Stimulated activated naive CD4-positive, alpha-beta T cell (primary cell): ENCODE measurements at places on chromosomes 11 and 22.
A peak's percentile ranks its signal among the peaks of the same experiment; 100 is the strongest.

DNA sequence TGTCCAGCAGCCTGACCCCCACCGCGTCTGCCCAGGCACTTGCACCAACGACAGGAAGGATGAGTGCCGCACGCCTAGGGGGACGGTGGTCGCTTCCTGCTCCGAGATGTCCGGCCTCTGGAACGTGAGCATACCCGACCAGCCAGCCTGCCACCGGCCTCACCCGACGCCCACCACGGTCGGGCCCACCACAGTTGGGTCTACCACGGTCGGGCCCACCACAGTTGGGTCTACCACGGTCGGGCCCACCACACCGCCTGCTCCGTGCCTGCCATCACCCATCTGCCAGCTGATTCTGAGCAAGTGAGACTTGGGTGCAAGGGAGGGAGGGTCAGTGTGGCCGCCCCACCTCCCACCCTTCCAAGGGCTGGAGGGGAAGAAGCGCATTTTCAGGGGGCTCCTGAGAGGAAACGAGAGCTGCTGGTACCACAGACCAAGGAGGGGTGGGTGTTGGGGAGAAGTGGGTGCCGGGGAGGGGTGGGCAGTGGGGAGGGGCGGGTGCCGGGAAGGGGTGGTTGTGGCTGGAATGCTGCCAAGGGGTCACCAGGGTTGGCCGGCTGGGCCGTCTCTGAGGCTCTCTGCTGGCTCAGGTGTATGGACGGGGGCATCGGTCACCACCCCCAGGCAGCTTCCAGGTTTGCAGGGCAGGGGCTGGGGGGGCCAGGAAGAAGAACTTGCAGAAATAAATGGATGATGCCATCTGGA is 27.7 kb upstream of the MUC5B start:
- no peak for DNase-seq

DNA sequence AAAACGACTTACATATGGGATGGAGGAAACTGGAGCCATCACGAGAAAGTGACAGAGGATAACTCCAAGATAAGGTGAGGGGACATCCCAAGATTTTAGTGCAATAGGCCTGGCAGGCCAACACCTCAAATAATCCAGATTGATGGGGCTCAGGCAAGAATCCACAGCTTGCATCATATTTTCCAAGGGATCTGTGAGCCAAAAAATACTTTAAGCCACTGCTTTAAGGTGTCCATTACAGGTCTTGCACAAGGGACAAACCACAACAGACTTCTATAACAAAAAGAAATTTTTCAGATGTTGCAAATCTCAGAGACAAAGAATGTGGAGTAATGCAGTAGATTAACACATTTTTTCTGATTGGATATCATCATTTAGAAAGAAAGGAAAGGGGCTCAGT is 45.6 kb downstream of the DENND5A start:
- DNase-seq = no peak

DNA sequence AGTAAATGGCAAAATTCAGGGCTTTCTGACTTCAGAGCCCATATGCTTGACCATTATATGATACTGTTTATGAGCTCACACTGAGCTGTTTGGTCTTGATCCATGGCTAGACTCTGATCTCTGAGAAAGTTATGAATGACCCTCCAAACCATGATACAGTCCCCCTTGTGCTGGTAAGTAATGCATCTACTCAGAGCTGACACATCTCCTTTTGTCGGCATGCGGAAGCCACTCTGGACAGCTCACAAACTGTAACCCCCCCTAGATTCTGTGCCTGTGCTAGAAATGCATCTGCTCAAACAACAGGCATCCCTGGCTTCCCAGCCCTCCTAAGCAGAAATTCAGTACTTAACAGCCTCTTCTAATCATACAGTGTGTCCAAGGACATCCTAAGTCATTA is 150.8 kb upstream of the RAG2 start:
- no peak for DNase-seq

DNA sequence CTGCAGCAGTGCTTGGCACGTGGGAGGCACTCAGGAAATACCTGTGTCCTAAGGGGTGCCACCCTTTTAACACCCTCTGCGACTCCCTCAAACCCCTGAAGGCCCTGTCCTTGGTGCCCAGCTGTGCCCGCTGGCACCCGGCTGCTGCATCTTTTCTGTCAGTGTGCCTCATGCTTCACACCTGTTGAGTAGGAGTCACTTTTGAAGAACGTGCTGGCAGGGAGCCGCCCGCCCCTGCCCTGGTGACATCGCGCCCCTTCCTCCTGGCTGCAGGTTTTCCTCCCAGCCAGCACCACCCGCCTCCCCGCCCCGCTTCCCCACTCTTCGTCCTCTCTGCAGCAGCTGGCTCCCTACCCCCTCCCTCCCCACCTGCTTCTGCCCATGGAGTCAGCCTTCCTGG is 17.8 kb downstream of the FRMD8 start:
- no peak for DNase-seq

DNA sequence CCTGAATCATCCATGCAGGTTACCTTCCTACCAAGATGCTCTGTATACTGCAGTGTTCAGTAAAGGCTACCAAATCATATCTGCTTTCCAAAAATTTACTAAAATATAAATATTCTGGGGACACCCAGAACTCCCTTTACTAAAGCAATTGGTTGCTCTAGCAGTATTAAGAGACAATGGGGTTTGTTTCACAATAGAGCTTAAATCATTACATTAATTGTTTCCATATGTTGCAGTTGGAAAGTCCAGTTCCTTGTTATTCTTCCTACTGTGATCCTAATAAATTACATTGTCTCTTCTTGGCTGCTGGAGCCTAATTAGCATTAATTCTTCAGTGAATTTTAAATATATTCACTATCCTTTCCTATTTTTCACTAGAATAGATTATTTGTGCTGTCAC is 316.0 kb upstream of the MTNR1B start:
- no peak for DNase-seq

DNA sequence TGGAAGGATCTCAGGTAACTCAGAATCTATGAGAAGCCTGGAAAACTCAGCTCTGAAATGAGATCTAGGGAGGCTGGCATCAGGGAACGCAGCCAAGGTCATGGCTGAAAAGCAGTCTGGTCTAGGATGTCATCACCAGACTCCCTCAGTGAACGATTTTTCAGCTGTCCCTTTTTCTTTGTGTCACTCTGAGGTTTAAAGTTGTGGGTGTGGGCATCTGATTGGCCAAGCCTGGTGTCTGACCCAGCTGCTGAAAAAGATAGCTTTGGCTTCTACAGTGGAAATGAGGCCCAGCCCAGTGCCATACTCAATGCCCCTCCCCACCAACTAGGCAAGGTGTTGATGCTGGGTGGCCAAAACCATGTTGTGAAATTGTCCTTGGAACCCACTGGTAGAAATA is 14.5 kb downstream of the RPS3 start:
- DNase-seq = no peak

- peak; percentile 40 for DNase-seq
Observed at GRCh38 chr11:46381048-46381818, at the start of gene MDK. MDK (plus strand) TSS chr11:46381669; CDS start chr11:46382058, 389 bp downstream.

- no peak for DNase-seq
Observed at GRCh38 chr11:69489746-69490365, 8.4 kb downstream of the LINC01488 start.

GRCh38 chr11:92501066-92501739 is 276.6 kb downstream of the FAT3 start:
- DNase-seq = no peak

DNA sequence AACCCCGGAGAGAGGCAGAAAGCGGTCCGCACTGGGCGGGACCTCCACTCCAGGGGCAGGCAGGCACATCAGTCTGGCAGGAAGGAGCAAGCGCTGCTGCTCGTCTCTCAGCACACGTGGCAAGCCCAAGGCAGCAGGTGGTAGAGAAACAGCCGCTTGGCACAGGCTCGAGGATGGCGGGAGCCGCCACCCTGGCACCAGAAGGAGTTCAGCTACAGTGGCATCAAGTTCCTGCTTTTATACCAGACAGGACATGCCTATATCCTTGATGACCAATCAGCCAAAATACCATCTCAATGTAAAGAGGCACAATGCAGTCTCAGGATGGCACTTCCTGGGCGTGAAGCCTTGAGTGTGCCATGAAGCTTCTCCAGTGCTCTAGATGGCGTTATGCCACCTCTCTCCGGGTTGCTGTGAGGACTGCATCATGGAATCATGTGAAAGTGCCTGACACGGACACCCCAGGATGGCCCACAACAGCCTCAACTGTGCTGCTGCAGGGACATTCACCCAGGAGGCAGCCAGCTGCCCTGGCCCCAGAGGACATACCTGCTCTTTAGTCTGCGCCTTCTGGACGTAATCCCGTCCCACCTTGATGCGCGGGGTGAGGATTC is 64.8 kb downstream of the APOL1 start:
- no peak for DNase-seq

DNA sequence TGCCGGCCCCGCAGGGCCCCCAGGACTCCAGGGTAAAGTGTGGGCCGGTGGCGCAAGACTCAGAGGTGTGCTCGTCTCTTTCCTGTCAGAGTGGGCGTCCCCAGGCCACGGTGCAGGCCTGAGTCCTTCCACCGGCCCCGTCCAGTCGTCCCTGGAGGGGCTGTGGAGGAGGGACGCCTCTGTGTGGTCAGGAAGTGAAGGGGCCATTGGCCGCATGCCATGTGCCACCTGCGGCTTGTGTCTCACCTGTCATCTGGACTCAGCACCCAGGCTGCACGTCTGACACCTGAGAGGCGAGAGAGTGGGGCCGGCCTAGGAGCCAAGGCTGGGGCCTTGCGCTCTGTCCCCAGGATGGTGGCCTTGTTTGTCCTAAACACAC is 25.2 kb downstream of the MUC6 start:
- no peak for DNase-seq

GRCh38 chr11:7600205-7600775 is 73.0 kb downstream of the CYB5R2 start:
- no peak for DNase-seq

GRCh38 chr11:2777386-2777785 is 77.6 kb upstream of the KCNQ1OT1 start:
- no peak for DNase-seq

DNA sequence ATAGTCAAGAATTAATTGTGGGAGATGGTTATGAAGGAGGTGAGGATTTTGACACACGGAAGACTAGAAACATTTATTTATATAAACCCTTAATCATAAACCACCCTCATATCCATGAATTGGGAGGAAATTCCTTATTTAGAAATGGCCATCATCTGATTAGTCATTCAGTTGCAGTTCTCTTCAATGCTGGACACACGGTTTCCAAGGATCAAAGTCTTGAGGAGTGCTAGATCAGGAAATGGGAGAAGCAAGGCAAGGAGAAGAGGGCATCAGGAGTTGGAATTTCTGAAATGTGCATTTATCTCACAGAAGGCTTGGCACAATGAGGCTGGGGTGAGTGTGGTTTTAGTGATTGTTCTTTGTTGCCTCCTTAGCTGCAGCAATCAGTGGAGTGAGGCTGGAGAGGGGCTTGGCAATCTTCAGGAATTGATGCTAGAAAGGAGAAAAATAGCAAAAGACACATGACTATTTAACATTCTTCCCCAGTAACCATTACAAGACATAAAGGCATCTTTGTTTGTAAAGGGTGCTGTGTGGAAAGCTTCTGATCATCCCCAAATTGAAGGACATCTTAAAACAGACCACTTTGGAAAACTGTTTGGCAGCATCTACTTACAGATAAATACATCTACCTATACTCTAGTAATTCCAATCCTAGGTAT is 21.6 kb upstream of the GDPD4 start:
- DNase-seq = no peak

GRCh38 chr11:97290464-97291041 is 900.7 kb downstream of the JRKL start:
- no peak for DNase-seq

DNA sequence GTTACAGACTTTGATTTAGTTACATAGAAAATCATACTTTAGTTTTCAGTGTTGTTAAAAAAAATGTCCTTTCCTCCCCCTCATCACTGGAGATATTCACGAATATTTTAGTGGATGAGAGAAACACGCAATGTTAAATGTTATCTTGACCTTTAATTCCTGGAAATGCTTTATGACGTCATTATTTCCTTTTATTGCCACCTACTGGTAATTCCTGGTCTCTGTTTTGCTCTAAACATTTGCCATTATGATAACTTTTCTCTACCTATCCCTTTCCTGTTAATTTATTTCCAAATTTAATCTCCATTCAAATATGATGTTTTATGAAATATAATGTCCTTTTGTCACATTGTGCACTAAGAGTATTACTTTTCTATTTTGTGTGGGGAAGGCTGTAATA is 770.6 kb downstream of the FAM181B start:
- DNase-seq = no peak

- no peak for DNase-seq
Observed at GRCh38 chr11:67600324-67601029, 6.3 kb upstream of the NDUFV1 start.

- DNase-seq = no peak
Observed at GRCh38 chr11:134181707-134182106, 42.1 kb downstream of the NCAPD3 start.

DNA sequence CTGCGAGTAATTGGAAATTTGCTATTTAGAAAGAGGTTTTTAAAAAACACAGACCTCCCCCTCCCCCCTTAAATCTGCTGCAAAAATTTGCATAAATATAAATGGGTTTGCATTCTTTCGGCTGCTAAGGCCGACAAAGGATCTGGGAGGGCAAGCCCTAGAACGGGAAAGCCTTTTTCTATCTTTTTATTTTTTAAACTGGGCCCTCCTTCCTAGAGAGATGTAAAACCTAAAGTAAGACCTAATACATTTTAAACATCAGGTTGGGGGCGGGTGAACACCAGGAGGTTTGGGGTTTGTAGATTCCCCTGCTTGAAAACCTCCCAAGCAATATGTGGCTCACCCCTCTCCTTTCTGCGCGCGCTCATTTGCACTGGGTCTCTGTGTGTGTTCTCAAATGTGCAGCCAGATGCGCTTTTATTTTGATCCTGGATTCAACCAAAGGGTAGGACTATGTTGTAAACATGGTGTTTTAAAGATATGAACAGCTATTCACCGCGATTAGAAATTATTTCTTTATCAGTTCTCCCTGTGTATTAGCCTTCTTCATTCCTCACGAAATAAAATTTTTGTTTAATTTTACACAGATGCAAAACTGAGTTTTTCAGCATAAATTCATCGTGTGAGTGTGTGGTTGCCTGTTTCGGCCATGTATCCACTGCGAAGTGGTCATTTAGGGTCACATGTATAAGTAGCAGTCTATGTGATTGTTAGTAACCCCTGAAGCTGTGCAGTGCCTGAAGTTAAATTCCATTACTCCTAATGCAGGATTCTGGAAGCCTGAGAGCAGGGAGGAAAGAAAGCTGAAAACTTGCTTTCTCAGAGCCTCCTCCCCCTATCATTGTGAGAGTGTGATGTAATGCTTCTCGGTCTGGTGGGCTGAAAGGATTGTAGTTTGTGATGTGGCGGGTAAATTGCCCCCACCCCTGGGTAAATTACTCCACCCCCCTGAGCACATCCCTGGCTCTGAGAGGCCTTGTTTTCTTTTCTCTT is 988 bp downstream of the TNRC6B start:
- peak; percentile 12 for DNase-seq

DNA sequence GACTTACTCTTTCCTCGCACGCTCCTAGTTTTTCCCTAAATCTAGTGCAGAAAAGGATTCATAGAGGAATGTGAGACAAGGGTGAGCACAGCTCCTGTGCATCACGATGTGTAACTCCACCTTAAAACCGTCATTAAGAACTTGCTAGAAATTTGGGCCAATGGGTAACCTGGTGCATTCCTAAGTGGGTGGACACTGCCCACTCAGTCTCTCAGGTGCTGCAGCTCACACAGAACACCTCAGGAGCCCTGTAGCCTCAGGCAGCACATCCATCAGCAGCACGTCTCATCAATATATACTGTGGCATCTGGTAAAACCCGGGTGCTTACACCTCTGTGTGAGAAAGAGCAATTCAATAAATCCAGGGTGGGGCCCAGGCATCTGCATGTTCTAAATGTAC is 12.4 kb downstream of the POU2AF3 start:
- DNase-seq = no peak

GRCh38 chr11:102166175-102167064 is 56.2 kb downstream of the YAP1 start:
- no peak for DNase-seq

GRCh38 chr11:65445604-65446445 is 23.2 kb downstream of the NEAT1 start:
- no peak for DNase-seq
